ENCODE measurements at places on chromosomes 7 and 10.

DNA sequence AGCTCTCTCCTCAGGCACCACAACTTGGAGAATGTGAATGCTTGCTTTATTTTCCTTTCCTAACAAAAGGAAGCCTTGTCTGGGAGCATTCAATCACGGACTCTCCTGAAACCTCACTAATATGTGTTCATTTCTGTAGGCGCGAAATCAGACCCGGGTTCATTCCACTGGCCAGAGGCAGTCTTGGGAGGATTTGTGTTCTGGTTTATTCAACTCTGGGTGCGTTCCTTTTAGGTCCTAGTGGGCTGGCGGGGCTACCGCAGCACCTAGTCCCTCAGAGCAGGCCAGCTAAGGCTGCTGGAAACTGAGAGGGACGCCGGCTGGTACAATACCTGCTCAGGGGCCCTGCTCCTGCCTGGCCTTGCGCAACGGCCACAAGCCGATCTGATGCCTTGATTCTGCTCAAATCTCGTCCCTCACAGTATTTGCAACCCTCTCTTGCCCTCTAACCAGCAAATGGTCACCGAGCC, 7.5 kb downstream of the HOXA4 start:
- DNase-seq = no peak

- no peak for DNase-seq
Observed at GRCh38 chr7:116271161-116271913, 61.0 kb downstream of the TES start.

DNA sequence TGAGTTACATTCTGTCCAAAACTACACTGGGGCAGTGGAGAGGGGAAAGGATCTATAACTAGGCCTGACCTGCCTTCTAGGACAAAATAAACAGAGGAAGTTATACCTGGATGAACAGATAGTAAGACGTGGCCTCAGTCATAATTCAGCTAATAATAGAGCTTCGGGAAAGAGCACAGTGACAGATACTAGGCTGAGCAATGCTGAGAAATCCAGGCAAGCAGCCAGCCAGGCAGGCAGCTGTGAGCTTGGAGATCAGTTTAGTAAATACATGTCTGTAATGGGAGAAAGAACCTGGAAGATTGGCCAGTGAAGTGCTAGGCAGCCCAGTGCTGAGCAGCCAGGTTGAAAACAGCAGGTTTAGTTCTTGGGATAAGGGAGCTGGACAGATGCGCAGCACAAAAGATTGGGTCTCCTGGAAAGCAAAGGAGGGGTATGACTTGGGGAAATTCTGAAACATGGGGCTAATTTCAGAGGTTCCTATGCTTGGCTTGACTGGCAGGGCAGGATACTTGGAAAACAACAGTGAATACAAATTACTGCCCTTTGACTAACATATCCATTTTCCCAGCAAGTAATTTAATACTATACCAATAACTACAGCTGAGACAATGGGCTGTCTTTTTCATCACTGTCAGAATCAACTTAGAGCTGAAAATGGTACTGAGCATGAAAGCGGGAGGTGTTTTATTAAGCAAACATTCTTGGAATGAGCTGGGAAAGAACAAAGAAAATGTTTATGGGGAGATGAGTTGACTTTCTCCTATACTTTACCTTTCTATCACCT, 140.8 kb downstream of the DGKB start:
- no peak for DNase-seq

GRCh38 chr7:129499999-129500398, 2.3 kb upstream of the SMKR1 start:
- no peak for DNase-seq

GRCh38 chr7:40986351-40986873, 716.5 kb downstream of the INHBA start:
- DNase-seq = no peak

GRCh38 chr10:114911801-114912469, 26.1 kb upstream of the TRUB1 start:
- DNase-seq = no peak

DNA sequence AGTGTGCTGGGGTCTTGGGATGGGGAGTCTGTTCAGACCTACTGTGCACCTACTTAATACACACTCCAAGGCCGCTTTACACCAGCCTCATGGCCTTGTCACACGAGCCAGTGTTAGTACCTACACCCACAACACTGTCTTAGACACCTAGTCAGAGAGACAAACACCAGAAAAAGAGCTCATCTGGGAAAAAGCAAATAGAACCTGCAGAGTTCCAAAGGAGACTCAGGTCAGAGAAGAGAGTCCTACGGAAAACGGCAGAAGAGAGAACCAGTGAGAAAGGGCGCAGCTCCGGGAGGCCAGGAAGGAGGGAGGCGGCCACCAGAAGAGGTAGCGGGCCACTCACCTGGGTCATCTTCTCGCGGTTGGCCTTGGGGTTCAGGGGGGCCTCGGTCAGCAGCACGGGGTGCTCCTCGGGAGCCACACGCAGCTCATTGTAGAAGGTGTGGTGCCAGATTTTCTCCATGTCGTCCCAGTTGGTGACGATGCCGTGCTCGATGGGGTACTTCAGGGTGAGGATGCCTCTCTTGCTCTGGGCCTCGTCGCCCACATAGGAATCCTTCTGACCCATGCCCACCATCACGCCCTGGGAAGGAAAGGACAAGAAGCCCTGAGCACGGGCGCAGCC, 105.3 kb upstream of the TNRC18 start:
- DNase-seq = no peak

DNA sequence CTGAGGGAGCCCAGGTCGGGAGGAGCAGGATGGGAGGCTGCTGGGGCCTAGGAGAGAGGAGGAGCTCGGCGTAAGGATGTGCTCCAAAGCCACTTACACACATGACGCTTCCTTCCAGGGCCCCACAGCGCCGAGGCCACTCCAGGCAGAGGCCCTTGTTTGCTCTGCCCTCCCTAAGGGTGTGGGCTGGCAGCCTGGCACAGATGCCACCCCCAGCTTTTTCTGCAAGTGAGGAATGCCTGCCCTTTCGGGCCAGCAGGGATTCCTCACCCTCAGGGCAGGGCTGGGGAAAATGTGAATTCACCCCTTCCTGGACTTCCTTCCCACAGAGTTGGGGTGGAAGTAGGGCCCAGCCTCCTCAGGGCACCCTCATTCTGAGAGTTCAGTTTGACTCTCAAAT, 5.6 kb upstream of the AQP1 start:
- DNase-seq = no peak
